ENCODE measurements at places on chromosomes 6 and 20.

DNA sequence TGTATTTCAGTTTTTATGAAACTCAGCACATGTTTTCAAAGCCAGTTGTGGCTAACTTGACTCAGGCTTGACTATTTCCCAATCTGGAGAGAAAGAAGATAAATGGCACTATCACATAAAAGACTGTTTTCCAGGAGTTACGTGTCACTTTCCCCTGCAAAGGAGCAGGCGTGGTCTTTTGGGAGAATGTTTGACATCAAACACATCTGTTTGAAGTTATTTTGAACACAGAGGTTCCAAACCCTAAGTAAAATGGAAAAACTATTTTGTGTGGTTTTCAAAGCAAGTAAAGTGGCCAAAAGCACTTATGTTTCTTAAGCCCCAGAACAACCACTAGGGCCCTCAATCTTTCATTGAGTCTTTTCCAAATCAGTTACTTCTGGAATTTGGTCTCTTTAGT lies 89.7 kb downstream of the FOXF2 start:
- DNase-seq, result no peak

DNA sequence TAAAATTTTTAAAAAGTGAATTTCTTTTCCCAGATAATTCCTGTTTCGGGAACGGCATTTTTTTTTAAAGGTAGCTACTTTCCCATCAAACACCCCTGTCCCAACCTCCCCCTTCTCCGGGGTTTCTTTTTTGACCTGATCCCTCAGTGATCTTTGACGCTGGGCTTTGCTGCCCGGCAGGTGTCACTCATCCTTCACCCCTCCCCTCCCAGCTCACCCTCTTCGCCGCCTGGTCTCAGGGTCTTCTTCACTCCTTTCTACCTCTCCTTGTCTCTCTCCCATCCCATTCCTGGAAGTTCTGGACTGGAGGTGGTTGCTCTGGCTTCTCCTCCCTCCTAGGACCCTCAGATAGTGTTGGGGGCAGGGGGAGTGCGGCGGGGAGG lies 329 bp upstream of the GPR6 start:
- DNase-seq, result no peak

GRCh38 chr20:43294031-43294430 lies 104.3 kb upstream of the PTPRT start:
- no peak for DNase-seq

GRCh38 chr6:84663866-84664265 lies 100.5 kb downstream of the TBX18 start:
- no peak for DNase-seq

- DNase-seq, result no peak
Measured at GRCh38 chr20:57393321-57394120, 2.3 kb downstream of the RBM38 start.

DNA sequence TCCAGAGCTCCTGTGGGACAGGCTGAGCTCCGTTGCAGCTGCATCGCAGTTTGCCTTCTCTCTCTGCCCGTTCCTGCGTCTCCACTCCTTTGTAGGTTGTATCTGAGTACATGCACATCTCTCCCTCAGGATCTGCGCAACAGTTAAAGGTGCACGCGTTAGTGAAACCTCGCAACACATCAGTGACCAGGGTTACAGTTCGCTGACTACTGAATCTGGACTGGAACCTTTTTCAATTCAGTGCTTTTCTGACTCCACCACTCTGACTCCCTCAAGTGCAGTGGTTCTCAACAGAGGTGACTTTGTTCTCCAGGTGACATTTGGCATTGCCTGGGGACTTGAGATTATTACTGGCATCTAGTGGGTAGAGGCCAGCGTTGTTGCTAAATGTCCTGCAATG lies 44.0 kb downstream of the UST start:
- DNase-seq, result no peak

GRCh38 chr6:13395272-13396237 lies 67.2 kb upstream of the TBC1D7 start:
- no peak for DNase-seq

DNA sequence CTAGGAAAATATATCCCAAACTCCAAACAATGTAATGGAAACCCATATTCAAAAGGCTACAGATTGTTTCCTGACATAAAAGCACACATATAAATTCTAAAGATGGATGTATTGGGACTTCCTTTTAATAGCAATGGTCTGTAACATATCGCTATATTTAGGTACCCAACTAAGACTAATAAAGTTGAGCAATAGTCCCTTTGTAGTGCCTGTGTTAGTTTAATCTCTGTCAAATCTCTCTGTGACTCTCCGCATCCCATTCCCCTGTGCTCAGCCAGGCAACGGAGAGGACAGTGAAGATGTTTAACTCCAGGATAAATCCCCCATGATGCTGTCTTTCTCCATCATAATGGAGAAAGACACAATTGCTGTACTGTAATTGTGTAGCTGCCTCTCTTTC lies 19.0 kb downstream of the RCAN2 start:
- no peak for DNase-seq

GRCh38 chr20:61477451-61477861 lies 225.4 kb downstream of the CDH4 start:
- DNase-seq, result no peak

GRCh38 chr6:86563197-86563596 lies 374.1 kb upstream of the HTR1E start:
- no peak for DNase-seq

DNA sequence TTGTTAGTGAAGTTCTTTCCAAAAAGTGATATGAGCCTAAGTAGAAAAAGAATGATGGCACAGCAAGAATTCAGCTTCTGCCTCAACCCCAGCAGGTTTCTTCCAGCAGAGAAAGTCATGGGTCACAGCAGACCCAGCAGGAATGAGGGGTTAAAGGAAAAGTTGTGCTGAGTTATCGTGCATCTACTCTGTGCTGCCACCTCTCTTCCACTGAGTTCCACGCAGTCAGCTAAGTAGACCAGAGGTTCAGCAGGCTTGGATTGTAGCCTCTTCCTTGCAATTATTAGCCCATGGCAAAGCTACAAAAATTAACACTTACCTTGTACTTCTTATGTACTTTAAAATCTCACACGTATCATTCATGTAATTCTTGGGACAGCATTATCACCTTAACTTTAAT lies 510.8 kb downstream of the PTPRT start:
- DNase-seq, result no peak

DNA sequence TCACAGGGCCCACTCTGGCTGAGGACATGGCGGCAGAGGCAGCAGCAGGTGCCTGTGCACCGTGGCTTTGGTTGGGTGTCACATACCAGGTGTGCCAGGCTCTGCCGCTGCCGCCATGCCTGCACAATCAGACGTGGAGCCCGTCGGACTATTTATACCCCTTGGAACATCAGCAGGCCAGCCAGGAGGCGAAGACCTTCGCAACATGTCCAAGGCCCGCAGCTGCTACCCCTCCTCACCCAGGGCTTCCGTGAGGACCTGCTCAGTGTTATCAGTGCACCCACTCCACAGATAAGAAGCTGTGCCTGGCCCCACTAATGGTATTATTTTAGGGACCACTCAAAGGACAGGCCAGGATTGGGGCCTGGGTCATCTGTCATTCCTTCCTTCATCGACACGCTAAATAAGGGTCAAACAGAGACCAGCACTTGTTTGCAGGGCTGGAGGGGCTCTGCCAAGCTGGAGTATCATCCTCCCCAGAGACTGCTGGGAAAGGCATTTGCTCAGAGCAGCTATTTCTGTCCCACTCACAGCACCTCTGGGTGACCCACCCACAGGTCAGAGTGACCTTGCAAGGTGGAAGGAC lies 109.2 kb downstream of the BMP7 start:
- no peak for DNase-seq

DNA sequence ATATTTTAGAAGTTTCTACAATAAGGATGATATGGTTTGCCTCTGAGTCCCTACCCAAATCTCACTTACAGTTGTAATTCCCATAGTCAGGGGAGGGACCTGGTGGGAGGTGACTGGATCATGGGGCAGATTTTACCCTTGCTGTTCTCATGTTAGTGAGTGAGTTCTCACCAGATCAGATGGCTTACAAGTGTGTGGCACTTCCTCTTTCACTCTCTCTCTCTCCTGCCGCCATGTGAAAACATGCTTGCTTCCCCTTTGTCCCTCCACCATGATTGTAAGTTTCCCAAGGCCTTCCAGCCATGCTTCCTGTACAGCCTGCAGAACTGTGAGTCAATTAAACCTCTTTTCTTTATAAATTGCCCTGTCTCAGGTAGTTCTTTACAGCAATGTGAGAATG lies 527.5 kb upstream of the ID4 start:
- DNase-seq, result no peak

DNA sequence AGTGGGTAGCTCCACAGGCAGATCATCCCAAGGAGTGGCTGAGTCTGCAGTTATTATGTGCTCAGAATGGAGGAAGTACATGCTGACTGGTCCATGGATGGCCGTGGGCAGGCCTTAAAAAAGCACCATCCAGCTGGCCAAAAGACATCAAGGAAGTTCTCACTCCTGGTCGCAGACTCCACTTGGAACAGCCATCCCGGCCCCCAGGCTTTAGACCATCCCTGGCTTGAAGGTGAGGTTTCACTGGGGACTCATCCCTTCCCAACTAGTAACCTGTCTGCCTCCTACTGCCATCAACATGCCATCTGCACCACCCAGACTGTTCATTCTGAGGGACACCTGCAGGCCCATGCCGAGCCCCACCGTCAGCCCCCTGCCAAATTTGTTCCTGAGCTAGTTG lies 36.1 kb upstream of the OPRM1 start:
- no peak for DNase-seq

- no peak for DNase-seq
Measured at GRCh38 chr6:43886067-43886461, 116.1 kb downstream of the VEGFA start.

- no peak for DNase-seq
Measured at GRCh38 chr6:28064272-28064671, 16.1 kb upstream of the ZNF165 start.

- no peak for DNase-seq
Measured at GRCh38 chr20:43554369-43554768, 4.5 kb upstream of the SGK2 start.

DNA sequence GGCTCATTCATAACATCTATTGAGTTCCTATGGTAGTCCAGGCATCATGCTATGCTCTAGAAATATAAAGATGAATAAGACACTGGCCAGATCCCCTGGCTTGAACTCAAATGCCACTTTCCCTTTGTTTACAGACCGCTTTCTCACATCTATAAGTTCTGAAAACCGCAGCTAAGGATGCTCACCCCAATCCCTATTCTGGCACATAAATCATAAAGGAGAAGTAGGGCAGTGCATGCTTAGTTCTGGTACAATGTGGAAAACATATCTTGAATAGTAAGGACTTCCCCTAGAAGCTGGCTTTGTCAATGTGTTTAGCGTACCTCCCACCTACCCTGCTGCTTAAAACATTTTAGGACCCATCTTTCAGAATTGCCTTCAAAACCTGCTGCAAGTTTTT lies 26.4 kb downstream of the MRS2 start:
- no peak for DNase-seq

DNA sequence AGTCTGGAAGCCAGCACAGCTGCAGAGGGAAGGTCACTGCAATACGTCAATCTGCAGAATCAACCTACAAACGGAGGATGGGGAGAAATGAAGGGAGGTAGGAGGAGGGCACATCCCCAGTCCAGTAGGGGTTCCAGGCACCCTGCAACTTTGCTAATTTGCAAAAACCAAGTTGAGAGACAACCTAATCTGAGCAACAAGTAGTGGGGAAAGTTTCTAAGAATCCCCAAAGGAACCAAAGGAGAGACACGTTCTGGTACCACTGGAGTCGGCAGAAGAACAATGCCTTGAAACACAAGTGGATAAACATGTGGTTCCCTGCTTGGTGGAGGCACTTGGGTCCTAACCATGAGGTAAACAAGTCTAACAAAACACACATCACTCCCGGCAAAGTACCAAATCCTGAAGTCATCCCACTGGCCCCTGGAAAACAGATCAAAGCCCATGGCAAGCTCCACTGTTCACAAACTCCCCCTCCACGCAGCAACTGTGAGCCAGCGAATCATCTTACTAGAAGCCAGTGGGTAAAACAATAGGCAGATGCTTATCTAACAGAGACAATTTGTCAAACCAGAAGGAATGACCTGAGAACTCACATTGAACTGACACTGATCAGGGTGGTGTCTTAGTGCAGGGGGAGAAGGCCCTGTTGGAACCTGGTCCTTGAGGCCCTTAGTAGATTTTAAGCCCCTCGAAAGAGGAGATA lies 4.7 kb downstream of the MRPS18A start:
- DNase-seq, result no peak

DNA sequence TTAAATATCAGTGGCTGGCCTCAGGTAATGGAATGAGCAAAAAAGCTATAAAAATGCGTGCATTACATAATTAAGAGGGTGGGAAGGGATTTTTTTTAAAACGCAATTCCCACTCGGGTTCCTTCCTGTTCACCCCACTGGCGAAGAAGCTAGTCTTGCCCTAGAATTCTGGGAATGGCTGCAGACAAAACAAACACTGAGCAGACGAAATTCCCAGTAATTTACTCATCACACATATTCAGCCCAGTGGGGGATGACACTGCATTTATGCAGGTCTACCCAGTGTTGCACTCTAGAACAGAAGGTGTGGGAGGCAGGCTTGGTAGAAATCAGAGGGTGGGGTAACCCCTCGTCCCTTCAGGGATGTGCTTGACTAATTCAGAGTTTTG lies 2695.0 kb upstream of the DEFB115 start:
- no peak for DNase-seq

DNA sequence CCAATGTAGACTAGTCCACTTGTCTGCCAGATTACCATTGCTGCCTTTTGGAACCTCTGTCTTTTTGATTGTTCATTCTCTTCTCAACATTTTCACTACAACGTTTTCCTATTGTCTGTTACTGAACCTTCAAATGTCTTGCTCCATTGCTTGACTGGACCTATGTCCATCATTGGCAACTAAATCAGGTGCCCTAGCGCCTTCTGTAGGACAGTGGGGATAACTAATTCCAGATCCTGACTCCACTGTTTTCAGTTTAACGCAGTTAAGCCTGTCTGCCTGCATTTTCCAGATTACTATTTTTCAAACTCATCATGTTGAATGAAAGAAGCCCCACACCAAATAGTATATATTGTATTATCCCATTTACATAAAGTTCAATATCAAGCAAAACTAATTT lies 433.6 kb downstream of the RNF144B start:
- DNase-seq, result no peak

GRCh38 chr6:34630040-34630439 lies 66.5 kb downstream of the ILRUN start:
- no peak for DNase-seq

DNA sequence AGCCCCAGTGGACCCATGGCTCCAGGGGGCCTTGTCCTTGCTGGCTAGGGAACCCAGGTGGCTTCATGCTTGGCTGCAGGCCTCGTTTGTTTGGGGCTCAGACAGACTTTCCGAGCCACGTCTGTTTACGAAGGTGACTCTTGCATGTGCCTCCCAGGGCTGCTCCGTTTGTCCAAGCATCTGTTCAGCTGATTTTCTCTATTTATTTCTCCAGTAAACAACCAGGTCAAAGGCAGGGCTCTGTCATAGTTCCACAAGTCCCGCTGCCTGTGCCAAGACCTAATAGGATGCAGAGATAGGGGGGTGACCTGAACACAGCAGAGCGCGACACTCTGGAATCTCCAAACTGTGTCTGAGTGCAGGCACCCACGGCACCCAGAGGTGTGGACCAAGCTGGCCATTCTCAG lies 12.8 kb upstream of the SPO11 start:
- DNase-seq, result no peak

GRCh38 chr20:21640556-21640955 lies 64.9 kb upstream of the PAX1 start:
- DNase-seq, result no peak
